ENCODE measurements at places on chromosomes 13 and 19.

DNA sequence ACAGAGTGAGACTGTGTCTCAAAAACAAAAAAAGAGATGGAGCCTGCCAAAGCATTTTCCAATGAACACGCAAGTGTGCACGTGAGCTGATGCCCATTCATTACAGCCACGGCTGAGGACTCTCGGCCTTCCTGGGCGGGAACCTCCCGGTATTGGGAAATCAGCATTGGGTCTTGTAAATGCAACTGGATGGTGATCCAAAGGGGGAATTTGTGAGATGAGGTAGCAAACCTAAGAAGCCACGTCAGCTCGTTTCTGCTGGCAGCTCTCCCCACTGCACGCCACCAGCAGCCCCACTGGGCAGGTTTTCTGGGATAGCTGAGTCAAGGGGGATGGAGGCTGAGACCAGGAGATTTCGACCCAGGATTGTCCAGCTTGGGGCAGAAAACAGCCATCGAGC, 11.5 kb downstream of the C13orf46 start:
- no peak for ATAC-seq

DNA sequence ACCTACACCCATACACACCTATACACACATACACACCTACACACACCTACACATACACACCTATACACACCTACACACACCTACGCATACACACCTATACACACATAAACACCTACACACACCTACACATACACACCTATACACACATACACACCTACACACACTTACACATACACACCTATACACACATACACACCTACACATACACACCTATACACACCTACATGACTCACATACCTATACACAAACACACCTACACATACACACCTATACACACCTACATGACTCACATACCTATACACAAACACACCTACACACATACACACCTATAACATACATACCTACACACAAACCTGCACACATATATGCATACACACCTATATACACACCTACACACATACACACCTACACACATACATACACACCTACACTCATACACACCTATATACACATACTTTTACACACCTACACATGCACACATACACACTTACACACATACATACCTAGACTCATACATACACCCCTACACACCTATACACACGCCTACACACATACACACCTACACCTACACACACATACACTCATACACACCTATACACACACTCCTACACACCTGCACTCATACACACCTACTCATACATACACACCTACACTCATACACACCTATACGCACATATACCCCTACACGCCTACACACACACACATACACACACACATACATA, 286.7 kb upstream of the MAB21L1 start:
- no peak for ATAC-seq

- ATAC-seq = peak; percentile 22
Observed at GRCh38 chr19:3625996-3626472, 556 bp downstream of the CACTIN start.

- no peak for ATAC-seq
Observed at GRCh38 chr13:112688560-112689302, 1.1 kb upstream of the ATP11A start.

GRCh38 chr13:35712907-35713761, 236.6 kb upstream of the MAB21L1 start:
- ATAC-seq = peak; percentile 91

- peak; percentile 75 for ATAC-seq
Observed at GRCh38 chr19:19568802-19569756, 31.0 kb downstream of the CILP2 start.

DNA sequence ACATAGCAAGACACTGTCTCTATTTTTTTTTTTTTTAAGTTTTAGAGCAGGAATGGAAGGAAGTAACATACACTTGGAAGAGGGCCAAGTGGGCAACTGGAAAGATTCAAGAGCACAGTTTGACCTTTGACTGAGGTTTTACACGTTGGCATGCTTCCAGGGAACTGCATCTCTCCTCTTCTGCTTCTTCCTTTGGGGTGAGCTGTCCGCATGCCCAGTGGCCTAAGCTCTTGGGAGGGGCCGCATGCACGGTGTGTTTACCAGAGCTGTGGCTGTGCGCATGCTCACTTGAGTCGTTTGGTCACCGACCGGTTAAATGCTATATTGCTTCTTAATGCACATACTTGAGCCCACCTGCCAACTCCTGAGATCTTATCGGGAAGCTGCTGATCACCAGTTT, 727.7 kb downstream of the UQCRFS1 start:
- no peak for ATAC-seq

DNA sequence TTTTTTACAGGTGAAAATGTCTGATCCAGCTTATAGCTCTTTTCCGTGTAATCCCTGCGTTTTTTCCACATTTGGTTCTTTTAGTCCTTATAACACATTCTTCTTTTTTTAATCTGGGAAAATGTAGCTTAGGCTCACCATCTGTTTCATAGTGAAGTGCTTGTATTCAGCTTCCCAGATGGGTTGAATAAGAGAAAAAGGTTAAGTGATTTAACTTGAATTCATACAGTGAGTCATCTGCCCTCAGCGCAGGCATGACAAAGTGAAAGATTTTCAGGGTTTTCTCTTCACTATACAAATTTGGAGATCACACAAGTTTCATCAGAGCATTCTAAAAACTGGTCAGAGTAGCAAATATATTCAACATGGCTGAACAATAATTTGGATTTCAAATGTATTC, 224.8 kb downstream of the SPRY2 start:
- peak; percentile 97 for ATAC-seq

- no peak for ATAC-seq
Observed at GRCh38 chr19:18883526-18884304, 12.2 kb downstream of the CERS1 start.

DNA sequence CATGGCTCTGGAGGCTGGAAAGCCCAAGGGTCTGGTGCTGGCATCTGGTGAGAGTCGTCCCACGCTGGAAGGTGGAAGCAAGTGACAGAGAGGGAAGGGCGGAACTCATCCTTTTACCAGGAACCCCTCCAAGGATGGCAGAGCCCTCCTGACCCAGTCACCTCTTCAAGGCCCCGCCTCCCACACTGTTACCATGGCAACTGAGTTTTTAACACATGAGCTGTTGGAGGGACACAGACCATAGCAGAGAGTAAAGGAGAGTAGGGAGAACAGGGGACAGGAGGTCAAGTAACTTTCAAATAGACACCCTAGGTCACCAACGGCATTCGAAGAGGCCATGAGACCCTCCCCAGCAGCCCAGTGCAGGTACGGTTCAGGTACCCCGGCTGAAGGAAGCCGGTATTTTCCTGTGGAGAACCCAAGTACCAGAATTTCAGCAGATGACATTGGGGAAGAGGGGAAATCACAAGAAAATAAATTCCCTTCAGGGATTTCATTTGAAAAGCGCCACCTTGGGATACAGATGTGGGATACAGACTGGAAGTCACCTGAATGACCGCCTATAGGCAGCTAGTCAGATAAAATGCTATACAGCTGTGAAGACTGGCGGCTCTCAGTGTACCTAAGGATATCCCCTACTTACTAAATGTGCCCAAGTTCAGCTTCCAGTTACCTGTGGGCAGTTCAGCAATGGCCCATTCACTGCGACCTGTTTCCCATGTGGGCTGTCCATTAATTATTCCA, 8.0 kb downstream of the IL17D start:
- ATAC-seq = no peak

Measured in SK-N-SH treated with all-trans-retinoic acid at 6 μM for 48 hours (cell line).